Vagina (tissue), 2 donors: ENCODE measurements at places on chromosomes 5 and 9. TPM values are rescaled to one million over a fixed set of nuclear protein-coding genes. Genes with fewer than 3 reads are reported as not detected.

The CDH12 gene
- not detected for total RNA-seq

The IL13 gene
- total RNA-seq, result not detected

The COL5A1 gene
- 36.6 TPM for total RNA-seq

The TAS2R1 gene
- total RNA-seq, result not detected

- H3K27ac ChIP-seq, result no peak overlapping the region
- no peak overlapping the region for H3K4me3 ChIP-seq
- no peaks in the 10 kb centered on the region for H3K27me3 ChIP-seq
- DNase-seq, result no peak
- no peaks in the 10 kb centered on the region for H3K36me3 ChIP-seq
Observed at GRCh38 chr5:143613329-143613728, 198.6 kb upstream of the HMHB1 start.

The MXD3 gene
- total RNA-seq, result 5.4 TPM

GRCh38 chr5:121671624-121672023 is 180.1 kb upstream of the FTMT start:
- H3K27ac ChIP-seq, result no peak overlapping the region
- DNase-seq, result no peak
- H3K36me3 ChIP-seq, result no peaks in the 10 kb centered on the region
- no peaks in the 10 kb centered on the region for H3K4me1 ChIP-seq
- no peak overlapping the region for H3K4me3 ChIP-seq
- no peaks in the 10 kb centered on the region for H3K27me3 ChIP-seq

DNA sequence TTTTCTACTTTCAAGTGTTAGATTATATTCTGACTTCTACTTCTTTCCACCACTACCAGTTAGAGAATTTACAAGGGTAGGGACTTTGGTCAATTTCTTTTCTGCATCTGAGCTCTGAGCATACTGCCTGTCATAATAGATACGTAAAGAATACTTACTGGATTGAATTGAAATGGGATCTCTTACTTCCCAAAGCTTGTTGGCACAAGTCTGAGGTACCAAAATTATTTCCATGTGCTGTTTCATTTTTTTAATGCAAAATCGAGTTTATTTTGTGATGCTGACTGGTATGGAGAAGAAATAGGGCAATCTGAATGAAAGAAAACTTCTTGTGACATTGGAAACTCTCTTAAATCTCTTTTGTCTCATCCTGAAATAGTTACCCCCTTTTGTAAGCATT is 428.9 kb downstream of the SPATA31D1 start:
- H3K27ac ChIP-seq, result no peak overlapping the region
- H3K36me3 ChIP-seq, result no peaks in the 10 kb centered on the region
- no peak for DNase-seq
- H3K4me3 ChIP-seq, result no peak overlapping the region
- H3K4me1 ChIP-seq, result no peaks in the 10 kb centered on the region

The RBM18 gene
- total RNA-seq, result 11.3 TPM

The CARD6 gene
- total RNA-seq, result 12.3 TPM

DNA sequence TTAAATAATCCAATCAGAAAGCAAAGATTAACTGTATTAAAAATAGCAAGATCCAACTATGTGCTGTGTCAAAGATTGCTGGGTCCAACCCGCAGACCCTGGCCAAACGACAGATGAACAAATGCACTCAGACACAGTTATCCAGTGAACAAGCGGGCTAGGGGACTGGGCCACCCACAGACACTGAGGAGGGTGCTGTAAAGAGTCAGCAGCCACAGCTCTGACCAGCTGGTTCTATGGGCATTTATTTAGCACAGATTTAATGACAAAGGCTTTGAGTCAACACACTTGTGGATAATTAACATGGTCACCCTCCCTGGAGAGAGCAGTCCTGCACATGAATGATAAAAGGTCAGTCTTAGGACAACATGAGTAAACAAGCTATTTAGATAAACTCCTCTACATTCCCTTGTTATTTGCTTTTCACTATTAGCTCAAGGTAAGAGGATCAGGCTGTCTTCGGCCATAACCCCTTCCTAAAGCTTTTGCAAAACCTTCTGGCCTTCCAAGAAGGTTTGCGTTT is 424.9 kb downstream of the HINT1 start:
- H3K36me3 ChIP-seq, result no peaks in the 10 kb centered on the region
- no peak overlapping the region for H3K27ac ChIP-seq
- H3K4me1 ChIP-seq, result no peaks in the 10 kb centered on the region
- no peak for DNase-seq
- no peaks in the 10 kb centered on the region for H3K27me3 ChIP-seq
- no peak overlapping the region for H3K4me3 ChIP-seq

DNA sequence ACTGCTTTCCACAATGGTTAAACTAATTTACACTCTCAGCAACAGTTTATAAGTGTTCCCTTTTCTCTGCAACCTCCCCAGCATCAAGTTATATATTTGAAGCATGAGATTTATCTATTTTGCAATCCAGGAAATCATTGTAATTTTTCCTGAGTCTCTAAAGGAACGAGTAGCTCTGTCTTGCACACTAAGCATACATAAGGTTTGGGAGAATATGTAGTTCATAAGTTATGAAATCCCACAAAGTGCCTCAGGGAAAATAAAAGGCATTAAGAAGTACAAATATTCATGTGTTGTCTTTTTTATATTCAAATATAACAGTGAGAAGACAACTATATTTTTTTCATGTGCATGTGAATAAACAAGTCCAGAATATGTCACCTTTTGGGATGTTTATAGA is 377.1 kb upstream of the RORB start:
- H3K4me3 ChIP-seq, result no peak overlapping the region
- DNase-seq, result no peak
- no peaks in the 10 kb centered on the region for H3K4me1 ChIP-seq
- H3K36me3 ChIP-seq, result no peaks in the 10 kb centered on the region
- no peaks in the 10 kb centered on the region for H3K27me3 ChIP-seq
- H3K27ac ChIP-seq, result no peak overlapping the region

The PCDHA1 gene
- total RNA-seq, result not detected

DNA sequence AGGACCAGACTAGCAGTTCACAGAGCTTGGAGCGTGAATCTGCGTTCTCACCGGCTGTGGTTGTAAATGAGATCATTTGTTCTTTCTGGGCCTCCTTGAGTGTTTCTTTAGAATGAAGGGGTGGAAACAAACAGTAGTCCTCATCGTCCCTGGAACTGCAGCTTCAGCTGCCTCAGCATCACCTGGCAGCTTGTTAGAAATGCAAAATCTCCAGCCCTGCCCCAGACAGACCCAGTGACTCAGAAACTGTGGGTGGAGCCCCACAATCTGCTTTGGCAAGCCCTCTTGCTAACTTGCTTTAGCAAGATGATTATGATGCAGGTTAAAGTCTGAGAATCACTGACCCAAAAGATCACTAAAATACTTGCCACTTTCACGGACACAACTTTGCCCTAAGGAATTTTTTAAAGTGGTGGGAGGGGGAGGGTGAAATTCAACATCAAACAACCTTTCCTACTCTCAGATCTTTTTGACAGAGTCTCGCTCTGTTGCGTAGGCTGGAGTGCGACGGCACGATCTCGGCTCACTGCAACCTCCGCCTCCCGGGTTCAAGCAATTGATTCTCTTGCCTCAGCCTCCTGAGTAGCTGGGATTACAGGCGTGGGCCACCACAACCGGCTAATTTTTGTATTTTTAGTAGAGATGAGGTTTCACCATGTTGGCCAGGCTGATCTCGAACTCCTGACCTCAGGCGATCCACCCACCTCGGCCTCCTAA is 86.0 kb downstream of the BRINP1 start:
- no peak overlapping the region for H3K27ac ChIP-seq
- H3K36me3 ChIP-seq, result no peaks in the 10 kb centered on the region
- DNase-seq, result no peak
- H3K4me1 ChIP-seq, result peaks cover 5% of the 10 kb centered on the region
- H3K4me3 ChIP-seq, result no peak overlapping the region

The SLC25A2 gene
- not detected for total RNA-seq

DNA sequence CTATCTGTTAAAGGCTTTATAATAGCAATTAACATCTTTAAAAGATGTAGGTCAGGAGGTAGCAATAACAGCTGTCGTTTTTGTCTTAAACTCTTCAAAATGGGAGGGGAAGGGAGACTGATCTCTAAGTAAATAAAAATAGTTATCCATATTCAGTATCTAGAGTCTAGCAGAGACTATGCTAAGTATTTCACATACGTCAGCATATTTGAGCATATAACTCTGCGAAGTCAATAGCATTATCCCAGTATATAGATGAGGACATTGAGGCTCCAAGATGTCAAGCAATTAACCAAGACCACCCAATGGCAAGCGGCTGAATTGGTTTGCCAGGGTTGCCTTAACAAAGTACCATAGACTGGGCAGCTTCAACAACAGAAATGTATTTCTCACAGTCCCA is 316.8 kb downstream of the MLLT3 start:
- no peak overlapping the region for H3K27ac ChIP-seq
- H3K36me3 ChIP-seq, result no peaks in the 10 kb centered on the region
- no peaks in the 10 kb centered on the region for H3K4me1 ChIP-seq
- DNase-seq, result no peak

- no peak overlapping the region for H3K27ac ChIP-seq
- peak; percentile 49 for DNase-seq
- no peaks in the 10 kb centered on the region for H3K27me3 ChIP-seq
Observed at GRCh38 chr5:176778921-176779465, 31.4 kb upstream of the UNC5A start.

DNA sequence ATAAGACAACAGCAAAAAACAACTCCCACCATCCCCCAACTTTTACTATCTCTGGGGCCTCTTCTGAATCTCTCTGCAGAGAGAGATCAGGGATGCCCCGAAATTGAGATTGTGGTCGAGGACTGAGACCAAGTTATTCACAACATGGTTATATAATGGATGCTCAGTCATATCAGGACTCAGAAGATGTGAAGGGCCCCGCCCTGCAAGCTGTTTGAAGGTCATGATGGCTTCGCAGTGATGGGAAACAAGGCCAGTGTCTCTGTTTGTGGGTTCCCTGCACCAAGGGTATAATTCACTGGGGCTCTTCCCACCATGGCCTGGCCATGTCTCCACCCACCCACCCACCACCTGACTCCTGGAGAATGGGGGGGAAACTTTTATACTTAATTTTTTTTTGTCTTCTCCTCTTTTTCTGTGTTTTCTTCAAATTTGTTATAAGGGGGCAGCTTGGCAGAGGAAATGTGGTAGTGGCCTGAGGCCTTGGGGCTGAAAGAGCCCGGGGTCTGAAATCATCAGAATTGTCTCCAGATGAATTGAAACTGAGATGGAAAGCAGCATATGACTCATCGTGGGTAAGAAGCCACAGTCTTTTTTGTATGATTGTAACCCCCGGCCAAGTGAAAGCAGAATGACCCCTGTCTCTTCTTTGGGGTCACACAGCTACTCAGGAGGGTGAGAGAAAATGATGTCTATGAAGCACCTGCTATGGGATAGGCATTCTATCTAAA is 15.0 kb upstream of the TEX48 start:
- no peaks in the 10 kb centered on the region for H3K27me3 ChIP-seq
- DNase-seq, result no peak
- H3K4me3 ChIP-seq, result no peak overlapping the region
- H3K4me1 ChIP-seq, result peaks cover 14% of the 10 kb centered on the region

- H3K27ac ChIP-seq, result no peak overlapping the region
- DNase-seq, result no peak
- no peaks in the 10 kb centered on the region for H3K36me3 ChIP-seq
- H3K4me3 ChIP-seq, result no peak overlapping the region
- no peaks in the 10 kb centered on the region for H3K27me3 ChIP-seq
Observed at GRCh38 chr5:98816582-98817222, 43.2 kb downstream of the RGMB start.

The MARVELD2 gene
- total RNA-seq, result 6.4 TPM

DNA sequence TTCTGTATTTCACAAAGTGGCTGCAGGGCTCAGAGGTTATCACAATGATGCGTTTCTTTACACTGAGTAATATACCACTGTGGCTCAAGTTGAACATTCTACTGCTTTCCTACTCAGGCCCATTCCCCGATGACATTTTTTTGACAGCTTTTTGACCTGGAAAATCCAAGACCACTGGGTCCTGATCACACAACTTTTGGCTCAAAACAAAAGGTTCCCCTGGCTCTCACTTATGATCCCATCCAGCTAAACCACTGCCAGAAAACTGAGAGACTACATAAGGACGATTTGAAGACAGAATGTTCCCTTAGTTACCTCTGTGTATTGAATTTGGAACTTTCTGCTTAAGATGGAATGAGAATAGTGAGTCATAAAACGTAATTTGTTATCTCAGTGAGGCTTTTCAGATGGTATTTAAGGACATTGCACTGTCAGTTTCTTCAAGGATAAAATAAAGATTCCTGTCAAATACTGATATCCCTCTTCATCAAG is 78.0 kb upstream of the FBXL7 start:
- H3K27me3 ChIP-seq, result no peaks in the 10 kb centered on the region
- H3K4me3 ChIP-seq, result no peak overlapping the region
- no peaks in the 10 kb centered on the region for H3K36me3 ChIP-seq
- H3K4me1 ChIP-seq, result no peaks in the 10 kb centered on the region
- no peak for DNase-seq

- H3K4me1 ChIP-seq, result peaks cover 13% of the 10 kb centered on the region
- no peaks in the 10 kb centered on the region for H3K27me3 ChIP-seq
- peak; percentile 60 for DNase-seq
- H3K36me3 ChIP-seq, result no peaks in the 10 kb centered on the region
Observed at GRCh38 chr5:149211566-149211965, 60.1 kb upstream of the AFAP1L1 start.

DNA sequence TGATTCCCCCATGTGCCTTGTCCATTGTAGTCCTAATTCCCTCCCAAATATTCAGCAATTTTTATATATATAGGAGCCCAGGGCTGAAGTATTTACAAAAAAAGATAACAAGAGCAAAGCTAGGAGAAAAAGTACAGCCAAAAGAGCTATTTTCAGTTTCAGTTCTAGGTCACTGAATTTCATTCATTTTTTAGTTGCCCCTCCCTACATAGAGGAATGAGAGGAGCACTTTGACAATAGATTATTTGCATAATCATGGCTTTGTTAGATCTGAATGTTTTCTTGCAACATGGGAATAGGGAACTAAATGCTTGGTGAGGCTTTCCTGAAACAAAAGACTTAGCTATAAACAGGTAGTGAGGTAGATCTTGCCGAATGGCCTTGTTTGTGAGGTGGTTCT is 15.3 kb upstream of the F2RL2 start:
- H3K4me3 ChIP-seq, result no peak overlapping the region
- no peaks in the 10 kb centered on the region for H3K36me3 ChIP-seq
- H3K27me3 ChIP-seq, result no peaks in the 10 kb centered on the region
- H3K27ac ChIP-seq, result no peak overlapping the region
- no peak for DNase-seq

DNA sequence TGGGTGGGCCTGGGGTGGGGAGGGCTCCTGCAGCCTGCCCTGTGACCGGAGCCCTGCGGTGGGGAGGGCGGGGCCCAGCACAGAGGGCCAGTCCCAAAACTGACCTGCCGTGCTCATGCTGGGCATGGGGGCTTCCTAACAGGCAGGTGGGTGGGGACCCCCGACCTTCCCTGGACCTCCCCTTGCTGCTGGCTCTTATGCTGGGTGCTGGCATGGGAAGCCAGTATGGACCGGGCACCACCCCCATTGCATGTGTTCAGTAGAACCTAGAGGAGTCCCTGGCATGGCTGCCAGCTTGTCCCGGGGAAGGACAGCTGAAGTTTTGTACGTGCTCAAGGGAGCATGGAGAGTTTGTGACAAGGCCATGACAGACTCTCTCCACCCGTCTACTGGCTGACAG is 37.1 kb downstream of the WNK2 start:
- no peak overlapping the region for H3K27ac ChIP-seq
- H3K27me3 ChIP-seq, result no peaks in the 10 kb centered on the region
- no peak for DNase-seq
